ENCODE measurements at places on chromosomes 6 and 20. TPM values are rescaled to one million over a fixed set of nuclear protein-coding genes. Genes with fewer than 3 reads are reported as not detected.
A peak's percentile ranks its signal among the peaks of the same experiment; 100 is the strongest.

GRCh38 chr20:10961651-10962288, 288.0 kb upstream of the JAG1 start:
- DNase-seq, result no peak

DNA sequence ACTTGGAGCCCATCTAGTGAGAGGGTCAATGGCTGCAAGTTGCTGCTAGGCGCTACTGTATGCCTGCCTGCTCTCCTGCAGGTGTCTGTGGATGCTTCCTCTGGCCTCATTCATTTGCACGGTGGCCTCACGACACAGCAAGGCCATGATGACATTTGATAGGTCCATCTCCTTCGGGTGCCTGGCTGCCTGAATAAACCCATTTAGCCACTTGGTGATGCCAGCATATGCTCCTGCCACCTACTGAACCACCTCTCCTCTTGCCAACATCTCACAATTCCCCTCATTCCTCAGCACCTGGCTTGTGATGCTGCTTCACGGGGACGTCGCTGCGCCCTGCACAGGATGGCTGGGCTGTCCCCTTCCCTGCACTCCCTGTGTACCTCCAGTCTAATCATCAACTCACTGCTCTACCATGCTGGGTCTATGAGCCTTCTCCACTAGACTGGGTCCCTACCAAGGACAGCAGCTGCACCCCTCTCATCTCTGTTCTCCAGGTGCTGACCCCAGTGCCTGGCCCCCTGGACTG, 51.1 kb downstream of the AGPAT4 start:
- DNase-seq, result no peak

DNA sequence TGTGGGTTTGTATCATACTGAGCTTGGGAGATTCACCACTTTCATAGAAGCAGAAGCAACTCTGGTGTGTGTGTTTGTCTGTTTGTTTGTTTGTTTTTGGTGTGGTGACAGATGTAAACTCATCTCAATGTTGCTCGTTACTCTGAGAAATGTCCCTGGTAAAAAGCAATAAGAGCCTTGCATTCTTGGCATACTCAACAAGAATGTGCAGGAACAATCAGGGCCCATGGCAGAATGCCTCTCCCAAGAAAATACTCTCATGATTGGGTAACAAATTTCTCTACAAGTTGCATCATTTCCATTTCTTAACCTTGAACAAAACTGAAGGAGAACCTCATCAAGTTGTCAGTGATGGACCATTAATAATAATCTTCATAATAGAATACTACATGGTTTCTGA, 43.0 kb upstream of the PKHD1 start:
- DNase-seq, result no peak

- DNase-seq, result peak; percentile 53
Measured at GRCh38 chr6:24719125-24719971, at the start of gene C6orf62. TSS of gene C6orf62 (minus strand) at chr6:24719154. CDS start at chr6:24718668, 486 bp downstream.

DNA sequence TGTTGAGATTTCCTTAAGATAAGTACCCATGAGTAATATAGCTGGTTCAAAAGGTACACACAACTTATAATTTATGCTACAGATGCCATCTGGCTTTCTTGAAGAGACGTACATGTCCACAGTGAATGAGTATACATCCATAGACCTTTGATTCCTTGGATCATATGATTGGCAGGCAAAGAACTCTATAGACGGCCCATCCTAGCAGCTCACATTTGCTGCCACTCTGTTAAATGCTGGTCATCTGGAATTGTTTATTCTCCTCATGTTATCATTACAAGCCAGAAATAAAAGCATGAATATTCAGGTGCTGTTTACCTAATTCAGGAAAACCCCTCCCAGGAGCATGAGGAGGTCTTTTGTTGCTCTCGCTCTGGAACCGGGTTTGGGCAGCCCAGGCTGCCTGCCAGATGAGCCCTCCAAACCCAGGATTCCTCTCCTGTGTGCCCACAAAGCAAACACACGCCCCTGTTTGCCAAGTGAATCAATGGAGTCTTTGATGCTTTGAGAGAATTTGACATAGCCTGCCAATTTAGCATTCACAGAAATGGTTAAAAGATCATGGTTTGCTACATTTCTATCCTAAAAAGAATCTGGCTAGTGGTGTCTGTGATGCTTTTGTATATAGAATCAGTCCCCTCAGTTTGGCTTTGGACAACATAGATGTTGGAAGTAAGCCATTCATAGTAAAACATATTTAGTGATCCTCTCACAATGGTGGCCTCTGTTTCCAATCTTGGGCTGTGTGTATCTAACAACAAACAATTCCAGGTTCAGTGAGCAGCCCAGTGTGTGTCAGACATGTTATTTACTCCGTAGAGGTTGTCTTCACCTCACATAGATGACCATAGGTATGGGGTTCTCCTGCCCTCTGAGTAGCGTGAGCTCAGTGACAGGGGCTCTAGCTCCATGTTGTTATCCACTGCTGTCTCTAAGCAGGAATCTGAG, 17.5 kb upstream of the PLCG1 start:
- DNase-seq, result no peak

DNA sequence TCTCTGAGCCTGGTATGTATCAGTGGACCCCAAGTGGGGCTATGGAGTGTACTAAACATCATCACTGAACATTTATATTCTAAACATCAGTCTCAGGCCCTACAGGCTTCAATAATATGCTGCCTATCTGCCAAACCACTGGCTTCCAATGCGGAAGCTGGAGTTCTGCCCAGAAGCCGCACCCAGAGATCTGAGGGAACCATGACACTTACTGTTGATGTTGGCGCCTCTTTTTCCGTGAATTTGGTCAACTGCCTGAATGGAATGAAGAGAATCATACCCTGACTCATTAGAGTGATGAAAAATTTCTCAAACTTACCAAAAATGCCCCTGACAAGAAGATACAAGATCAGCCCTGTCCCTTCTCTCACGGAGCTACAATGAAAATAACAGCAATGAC, 66.2 kb downstream of the SLC22A23 start:
- DNase-seq, result no peak

DNA sequence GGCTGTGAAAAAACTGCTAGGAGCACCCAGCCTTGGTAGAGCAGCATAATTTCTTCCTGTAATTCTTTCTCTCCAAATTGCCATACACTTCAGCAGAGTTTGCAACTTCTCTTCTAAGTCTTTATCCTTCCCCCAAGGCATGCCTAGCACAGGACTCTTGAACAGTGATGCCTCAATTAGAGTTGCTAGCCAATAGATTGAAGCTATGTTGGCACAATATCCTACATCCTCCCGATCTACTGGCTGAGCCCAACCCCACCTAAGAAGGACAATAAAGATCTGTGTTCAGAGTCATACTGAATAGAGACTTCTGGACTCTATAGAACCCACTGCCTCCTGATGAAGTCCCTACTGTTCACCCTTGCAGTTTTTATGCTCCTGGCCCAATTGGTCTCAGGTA, at the start of gene DEFB126:
DEFB126 (plus strand) TSS at position 301 of the 400 bp plus-strand sequence; CDS start at position 340, 39 bp downstream.
- no peak for DNase-seq

DNA sequence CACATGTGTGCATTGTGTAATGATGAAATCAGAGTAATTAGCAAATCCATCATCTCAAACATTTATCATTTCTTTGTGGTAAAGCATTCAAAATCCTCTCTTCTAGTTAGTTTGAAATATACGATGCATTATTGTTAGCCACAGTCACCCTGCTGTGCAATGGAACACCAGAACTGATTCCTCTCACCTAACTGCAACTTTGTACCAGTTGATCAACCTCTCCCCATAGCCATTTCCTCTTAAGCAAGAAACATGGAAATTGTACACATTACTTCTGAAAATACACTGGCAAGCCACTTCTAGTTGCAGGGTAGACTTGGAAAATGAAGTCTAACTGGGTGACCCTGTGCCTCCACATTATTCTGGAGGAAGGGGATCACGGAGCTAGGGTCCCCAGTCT, 58.1 kb upstream of the ESR1 start:
- no peak for DNase-seq

DNA sequence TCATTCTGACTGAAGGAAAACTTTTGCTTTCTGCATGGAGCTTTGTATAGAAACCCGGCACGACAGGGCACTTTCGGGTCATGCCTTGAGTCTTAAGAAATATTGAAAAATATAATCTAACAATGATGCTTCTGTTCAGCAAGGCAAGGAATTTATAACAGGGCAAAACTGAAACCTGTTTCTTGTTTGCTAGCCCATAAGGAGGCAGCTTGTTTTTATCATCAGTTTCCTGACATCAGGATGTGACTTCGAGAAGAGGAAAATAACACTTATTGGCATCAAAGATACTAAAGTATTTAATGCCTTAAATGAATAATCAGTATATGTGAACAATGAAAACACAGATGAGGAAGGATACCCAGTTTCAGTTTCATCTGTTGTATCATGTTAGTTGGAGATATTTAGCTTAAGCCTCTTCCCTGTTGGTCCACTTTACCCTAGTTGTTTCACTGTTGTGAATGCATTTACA, 146.5 kb downstream of the CDKAL1 start:
- no peak for DNase-seq

GRCh38 chr6:123780021-123780420, 23.6 kb upstream of the NKAIN2 start:
- DNase-seq, result no peak

DNA sequence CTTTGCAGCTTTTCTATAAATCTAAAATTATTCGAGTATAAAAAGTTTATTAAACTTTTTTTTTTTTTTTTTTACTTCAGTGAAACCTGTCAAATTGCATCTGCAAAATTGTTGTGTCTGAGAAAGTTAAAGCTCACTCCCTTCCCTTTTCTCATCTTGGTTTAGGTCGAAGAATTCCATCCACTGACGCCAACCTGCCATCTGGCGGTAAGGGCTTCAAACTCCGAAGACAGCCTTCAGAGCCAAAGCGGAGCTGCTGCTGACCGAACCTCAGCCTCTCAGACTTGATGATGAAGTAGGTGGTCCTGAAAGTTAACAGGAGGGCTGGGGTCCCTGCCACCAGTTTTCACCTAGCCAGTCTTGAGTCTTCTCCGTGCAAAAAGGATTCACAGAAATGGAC, 29.6 kb upstream of the VAPB start:
- no peak for DNase-seq

GRCh38 chr6:143399176-143399575, 51.3 kb downstream of the ADAT2 start:
- DNase-seq, result no peak

- no peak for DNase-seq
Measured at GRCh38 chr20:24816431-24816830, 132.6 kb upstream of the CST7 start.

GRCh38 chr20:46264391-46265266, 43.7 kb downstream of the CDH22 start:
- DNase-seq, result no peak

- no peak for DNase-seq
Measured at GRCh38 chr6:84018453-84019061, 15.0 kb upstream of the MRAP2 start.

Gene GPX5
- total RNA-seq, result not detected

Gene ZBTB46
- 1.2 TPM for total RNA-seq

Gene CYP39A1
- not detected for total RNA-seq

Gene SIGLEC1
- total RNA-seq, result not detected

Gene PRDM13
- total RNA-seq, result not detected

Gene MAPK14
- 41.3 TPM for total RNA-seq

Gene TBXT
- not detected for total RNA-seq

Data from activated T-helper 1 cell treated with anti-CD3 and anti-CD28 coated beads, Interleukin-12 subunit alpha, Interleukin-12 subunit beta, Interleukin-2, Interleukin-4 antibody, amounts not matched to agents 30 ng/mL and 10 ng/mL and 1 ng/mL, durations not matched to agents 14 hours and 24 hours and 36 hours (primary cell).